ENCODE measurements at places on chromosomes 16 and 17.

DNA sequence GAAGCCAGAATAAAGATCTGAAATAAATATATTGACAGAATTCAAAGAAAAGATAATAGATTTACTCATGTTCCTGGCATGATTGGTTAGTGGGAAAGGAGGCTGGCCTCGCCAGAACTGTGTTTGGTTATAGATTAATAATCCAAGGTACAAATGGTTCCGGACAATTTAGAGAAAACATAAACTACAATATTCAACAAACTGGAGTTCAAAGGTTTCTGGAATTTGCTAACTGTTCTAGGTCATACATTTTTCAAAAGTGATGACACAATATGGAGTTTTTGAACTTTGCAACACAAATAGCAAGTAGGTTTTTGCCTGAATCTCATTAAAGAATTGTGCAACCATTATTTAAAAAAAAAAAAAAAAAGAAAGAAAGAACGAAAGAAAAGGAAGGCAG is 251.7 kb upstream of the SALL1 start:
- no peak for DNase-seq

- DNase-seq = no peak
Measured at GRCh38 chr16:5516115-5516514, 418.5 kb upstream of the EEF2KMT start.

DNA sequence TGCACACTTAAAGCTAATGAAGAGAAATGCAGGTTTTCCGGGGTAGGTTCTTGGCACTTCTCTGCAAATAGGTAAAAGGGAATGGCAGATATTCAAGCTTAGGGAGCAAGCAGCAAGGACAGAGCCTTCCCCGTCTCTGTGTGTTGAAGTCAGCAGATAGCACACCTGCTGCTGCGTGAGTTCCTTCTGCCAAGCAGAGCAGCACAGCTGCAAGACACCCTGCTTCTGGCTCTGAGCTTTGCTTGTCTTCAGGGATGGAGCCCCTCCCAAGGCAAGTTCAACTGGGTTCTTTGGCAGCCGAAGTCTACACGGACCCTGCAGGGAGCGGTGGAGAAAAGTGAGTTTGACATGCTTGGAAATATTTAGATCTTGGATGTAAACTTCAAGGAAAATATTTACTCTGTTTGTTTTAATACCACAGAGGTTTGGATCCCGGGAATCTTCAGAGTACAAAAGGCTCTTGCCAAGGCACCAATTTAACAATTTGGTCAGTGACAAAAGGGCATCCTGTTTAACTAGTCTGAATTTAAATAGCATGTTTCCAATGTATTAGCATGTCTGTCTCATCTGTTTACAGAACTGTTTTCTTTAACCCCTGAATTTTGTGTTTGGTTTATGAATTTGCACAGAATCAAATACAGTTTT is 113.4 kb upstream of the KCNJ16 start:
- DNase-seq = no peak

DNA sequence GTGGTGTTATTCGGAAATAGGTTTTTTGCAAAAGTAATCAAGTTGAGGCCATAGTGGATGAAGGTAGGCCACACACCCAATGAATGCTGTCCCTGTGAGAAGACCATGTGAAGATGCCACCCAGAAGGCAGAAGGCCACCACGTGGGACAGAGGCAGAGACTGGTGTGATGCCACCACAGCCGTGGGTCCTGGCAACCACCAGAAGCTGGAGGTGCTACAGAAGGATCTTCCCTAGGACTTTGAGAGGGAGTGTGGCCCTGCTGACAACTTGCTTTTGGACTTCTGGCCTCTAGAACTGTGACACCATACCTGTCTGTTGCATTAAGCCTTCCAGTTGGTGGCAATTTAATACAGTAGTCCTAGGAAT is 49.3 kb downstream of the RMI2 start:
- DNase-seq = no peak

DNA sequence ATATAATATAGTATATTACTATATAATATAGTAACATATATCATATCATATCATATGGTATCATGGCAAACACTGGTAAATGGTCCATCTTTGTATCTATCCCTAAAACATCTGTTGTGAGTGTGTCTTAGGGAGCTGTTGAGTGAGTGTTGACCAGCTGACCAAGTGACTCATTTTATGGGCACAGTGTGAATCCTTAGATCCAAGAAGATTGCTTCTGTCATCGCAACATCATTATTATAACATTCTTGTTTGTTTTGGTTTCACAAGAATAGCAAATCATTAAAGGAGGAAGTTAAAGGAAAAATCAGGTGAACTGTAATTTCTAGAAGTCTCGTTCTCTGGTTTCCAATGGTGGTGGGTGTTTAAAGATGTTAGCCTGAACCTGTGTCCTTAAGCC is 11.7 kb upstream of the MAF start:
- DNase-seq = no peak

DNA sequence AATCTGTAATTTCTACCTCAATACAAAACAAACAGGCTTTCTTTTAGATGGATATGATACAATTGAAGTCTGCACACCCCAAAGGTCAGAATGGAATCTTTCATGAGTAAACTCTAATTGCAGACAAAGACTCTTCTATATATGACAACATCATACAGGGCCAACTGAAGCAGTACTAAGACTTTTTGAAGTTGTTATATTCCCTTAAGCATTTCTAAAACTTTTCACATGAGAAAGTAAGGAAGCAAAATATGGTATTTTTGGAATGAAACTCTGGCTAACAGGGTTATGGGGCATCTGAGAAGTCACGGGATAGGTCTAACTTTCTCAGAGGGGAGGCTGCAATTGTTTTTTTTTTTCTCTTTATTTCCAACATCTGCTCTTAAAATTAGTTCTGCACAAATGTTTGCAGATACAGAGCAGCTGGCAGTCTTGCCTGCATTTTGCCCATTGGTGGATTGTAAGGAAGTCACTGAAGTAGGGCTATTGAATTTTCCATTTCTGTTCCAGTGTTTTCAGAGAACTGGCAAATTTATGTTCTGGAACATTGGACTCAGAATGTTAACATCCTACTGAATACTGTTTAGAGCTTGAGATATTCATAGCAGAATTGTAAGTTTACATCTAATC is 59.1 kb downstream of the SSH2 start:
- DNase-seq = no peak

GRCh38 chr17:1639549-1640180 is 5.9 kb downstream of the SCARF1 start:
- DNase-seq = no peak

DNA sequence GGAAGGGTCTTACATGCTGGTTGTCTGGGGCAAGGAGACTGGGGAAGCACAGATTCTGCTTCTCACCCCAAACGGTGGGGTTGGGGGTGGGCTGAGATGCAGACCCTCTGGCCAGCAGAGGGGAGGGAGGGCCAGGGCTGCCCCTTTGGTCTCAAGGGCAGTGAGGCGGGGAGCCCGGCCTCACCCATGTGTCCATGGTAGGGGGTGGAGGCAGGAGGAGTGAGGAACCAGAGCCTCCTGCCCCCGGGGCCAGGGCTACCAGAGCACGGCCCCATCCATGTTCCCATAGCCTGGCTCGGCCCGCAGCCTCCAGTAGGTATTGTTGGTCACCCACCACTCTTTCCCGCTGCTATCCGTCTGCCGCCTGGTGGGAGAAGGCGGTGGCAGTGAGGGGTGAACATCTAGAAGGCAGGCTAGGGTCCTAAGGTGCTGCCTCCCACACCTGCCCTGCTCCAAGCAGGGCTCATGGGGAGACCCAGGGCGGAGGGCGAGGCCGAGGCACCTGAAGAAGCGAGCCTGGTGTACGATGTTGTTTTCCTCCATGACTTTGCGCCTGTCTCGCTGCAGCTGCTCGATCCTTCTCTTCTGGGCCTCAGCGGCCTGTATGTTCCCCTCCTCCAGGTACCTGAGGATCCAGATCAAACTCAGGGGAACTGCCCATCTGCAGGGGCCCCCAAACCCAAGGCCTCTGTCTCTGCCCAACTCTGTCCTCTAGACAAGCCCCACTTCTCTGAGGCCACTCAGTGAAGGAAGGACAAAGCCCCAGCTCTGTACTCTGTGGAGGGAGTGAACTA is 13.4 kb downstream of the OSBPL7 start:
- no peak for DNase-seq

- no peak for DNase-seq
Measured at GRCh38 chr17:59369031-59369975, 37.8 kb downstream of the YPEL2 start.

- no peak for DNase-seq
Measured at GRCh38 chr17:13140750-13141149, 122.9 kb upstream of the ELAC2 start.

- no peak for DNase-seq
Measured at GRCh38 chr16:85812811-85813700, 13.6 kb downstream of the COX4I1 start.

- DNase-seq = no peak
Measured at GRCh38 chr16:2295056-2295798, 27.3 kb upstream of the RNPS1 start.

DNA sequence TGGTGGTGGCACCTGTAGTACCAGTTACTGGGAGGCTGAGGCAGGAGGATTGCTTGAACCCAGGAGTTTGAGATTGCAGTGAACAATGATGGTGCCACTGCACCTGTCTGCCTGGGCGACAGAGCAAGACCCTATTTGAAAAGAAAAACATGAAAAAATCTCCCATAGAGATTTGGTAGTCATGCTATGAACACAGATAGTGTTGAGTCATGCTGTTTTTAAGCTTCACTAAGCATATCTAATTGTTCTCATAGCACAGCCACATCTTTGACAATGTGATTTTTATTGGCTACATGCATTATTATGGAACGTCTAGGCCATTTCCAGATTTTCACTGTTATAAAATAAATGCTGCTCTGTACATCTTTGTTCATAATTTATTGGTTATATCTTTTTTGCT is 6.0 kb downstream of the IL34 start:
- DNase-seq = no peak

DNA sequence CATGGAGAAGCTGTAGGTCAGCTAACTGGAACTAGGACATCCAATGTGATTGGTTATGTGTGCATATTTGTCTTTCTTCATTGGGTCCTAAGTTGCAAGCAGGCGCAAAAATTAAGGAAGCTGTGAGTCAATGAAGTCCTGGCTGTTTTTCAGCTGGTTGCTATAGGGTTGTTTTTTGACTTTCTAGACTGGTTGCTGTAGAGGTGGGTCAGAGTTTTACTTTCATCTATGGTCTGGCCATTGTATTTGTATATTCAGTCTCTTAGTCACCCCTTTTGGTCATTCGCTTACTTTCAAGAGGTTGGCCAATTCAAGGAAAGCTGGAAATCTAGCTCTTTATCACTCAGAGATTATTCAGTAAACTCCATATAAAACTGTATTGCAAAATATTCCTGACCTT is 62.0 kb upstream of the AMZ2 start:
- no peak for DNase-seq

DNA sequence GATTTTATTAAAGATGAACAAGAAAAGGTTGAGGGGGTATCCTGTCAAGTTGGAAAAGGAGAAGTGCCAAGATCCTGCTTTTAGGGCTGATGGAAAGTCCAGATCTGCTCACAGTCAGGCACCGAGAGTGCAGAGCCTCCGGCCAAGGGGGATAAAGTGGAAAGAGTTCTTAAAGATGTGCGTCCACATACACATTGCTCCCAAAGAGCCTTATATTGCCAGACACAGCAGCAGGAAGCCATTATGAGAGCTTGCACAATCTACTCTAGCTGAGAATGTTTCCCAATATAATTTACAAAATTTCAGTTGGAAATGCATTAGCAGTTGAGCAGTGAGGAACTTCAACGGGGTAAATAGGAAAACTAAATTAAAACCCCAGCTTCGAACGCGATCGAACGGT is 95.6 kb downstream of the SALL1 start:
- no peak for DNase-seq

DNA sequence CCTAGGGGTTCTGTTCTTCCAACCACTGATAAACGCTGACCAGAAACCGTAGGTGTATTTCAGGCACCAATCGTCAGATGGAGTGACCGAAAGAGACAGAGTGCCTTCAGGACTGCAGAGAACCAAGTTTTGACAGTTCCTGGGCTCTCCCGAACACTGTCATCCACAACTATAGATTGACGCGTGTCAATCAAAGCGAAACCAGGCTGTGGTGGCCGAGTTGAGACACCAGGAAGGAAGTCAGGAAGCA is 11.9 kb upstream of the AURKB start:
- DNase-seq = no peak

DNA sequence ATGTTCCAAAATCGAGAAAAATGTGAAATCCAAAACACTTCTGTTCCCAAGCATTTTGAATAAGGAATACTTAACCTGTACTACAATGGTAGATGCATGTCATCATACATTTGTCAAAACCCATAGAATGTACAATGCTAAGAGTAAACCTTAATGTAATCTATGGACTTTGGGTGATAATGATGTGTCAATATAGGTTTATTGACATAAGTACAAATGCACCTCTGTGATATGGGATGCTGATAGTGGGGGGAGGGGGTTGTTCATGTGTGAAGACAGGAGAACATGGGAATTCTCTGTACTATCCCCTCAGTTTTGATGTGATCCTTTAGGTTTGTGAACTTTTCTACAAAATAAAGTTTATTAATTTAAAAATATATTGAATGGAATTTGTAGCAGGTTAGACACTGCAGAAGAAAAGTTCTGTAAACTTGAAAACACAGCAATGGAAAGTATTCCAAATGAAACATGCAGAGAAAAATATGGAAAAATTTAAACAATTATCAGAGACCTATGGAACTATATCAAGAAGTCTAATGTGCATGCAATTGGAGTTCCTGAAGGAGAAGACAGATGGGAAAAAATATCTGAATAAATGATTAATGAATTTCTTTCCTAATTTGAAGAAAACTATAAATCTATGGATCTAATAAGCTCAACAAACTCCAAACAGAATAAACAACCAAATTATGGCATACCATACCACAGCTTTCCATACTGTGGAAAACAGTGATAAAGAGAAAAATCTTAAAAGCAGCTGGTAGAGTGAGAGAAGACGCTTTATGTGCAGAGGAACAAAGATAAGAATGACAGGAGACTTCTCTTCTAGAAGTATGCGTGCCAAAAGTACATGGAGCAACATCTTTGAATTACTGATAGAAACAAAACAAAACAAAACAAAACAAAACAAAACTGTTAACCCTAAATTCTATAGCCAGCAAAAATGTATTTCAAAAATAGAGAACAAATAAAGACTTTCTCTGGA is 34.7 kb upstream of the MSI2 start:
- no peak for DNase-seq

- DNase-seq = no peak
Measured at GRCh38 chr17:16976725-16977550, 5.0 kb upstream of the TNFRSF13B start.

- peak; percentile 9 for DNase-seq
Measured at GRCh38 chr16:84013787-84014569, 28.6 kb downstream of the SLC38A8 start.

- DNase-seq = no peak
Measured at GRCh38 chr16:57446531-57447185, 527 bp downstream of the CIAPIN1 start.
